NCI-H226 (cell line): ENCODE measurements at places on chromosomes 1 and 21.

DNA sequence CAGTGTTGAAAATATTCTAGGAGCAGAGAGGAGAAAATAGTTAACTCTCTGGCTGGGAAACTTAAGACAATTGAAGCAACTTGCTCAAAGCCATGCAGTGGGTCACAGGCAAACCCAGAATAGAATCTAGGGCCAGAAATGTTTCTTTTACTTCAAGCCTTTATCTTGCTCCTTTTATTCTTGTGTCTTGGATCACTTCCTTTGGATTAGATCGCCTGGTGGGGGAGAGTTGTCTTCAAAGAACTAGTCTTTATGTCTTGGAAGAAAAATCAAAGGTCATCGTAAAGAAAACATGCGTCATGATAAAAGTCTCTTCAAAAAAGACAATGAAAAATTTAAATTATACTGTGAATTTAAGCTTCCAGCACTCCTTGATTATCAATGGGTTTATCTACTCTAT lies 493.6 kb upstream of the USP24 start:
- no peak for DNase-seq

DNA sequence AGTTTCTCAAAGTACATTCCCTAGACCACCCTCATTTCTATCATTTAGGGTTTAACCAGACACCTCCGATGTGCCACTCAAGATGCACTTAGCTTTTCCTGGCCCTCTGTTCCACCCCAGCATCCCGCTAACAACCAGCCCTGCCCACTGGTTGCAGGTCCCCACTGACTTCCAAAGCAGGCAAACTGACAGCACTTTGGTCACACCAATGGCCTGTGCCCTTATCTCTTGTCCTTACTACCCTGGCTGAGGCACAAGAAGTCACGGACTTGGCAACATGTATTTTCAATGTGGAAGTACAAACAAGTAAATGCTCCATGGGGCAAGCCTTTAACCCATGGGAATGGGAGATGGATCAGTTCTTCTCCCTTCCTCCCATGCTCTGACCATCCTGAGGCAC lies 357.1 kb downstream of the OMA1 start:
- DNase-seq, result no peak

DNA sequence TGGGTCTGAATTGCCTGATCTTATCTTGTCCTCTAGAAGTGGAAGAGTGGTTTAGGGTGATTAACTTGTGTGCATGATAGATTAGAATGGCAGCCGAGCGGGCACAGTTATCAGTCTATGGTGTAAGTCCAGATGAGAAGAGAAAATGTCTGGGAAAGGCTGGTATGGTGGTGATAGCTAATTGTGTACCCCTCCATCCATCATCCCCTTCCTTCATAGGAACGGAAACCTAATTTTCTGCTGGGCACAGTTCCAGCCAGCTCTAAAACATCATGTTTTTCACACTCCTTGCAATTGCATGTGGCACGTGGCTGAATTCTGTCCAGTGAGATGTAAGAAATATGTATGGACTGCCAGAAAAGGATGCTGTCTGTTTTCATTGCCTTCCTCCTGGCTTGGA lies 40.9 kb upstream of the ZP4 start:
- DNase-seq, result no peak

- no peak for DNase-seq
These were observed 22.5 kb downstream of the VPS26C start for GRCh38 chr21:37244501-37245095.
